ENCODE measurements at places on chromosomes 1 and 21.

DNA sequence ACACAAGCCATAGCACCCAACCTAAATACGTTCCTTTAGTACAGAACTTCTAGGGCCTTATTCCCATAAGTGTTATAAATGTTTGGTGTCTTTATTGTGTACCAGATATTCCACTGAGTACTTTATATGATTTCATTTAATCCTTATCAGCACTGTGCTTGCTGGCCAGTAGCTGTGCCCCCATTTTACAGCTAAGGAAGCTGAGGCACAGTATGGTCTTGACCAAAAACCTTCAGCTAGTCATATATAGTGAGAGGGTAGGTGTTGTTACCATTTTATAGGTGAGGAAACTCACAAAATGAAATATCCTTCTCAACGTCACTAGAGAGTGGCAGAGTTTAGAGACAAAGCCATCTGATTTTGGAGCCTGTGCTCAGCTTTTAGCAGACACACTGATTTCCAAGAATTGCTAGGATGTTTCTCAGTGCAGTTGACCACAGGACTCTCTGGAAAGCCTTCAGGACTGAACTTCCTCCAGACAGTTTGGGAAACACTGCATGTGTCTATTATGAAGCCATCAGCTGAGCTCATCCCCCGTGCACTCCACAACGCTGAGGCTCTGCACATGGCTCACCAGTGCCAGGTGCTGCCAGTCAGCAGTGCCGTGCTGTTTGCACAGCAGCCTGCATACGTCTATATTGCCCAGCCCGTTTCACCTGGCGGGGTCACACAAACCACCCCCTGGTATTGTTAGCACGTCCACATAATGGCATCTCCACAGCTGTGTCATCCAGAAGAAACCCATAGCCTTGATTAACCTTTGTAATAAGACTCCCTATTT is 15.4 kb downstream of the NPPA start:
- DNase-seq: no peak

DNA sequence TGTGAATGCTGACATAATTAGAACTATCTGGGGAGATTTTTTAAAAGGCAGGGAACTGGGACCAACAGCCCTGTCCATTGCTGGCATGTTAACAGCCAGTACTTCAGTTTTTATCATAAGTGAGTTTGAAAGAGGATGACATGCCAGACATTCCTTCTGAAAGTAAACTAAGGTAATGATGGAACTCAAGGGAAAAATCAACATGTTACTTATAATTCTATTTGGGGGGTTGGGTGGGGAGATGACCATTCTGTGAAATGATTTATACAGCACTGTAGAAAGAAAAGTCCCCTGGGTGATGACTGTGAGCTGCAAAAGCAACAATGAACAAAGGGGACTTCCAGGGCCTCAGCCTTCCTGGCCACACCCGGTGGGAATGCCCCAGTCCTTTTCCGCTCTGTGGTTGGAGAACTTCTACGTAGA is 5.4 kb upstream of the LAMC2 start:
- no peak for DNase-seq

GRCh38 chr1:231681006-231681405 is 54.4 kb downstream of the DISC1 start:
- no peak for DNase-seq

DNA sequence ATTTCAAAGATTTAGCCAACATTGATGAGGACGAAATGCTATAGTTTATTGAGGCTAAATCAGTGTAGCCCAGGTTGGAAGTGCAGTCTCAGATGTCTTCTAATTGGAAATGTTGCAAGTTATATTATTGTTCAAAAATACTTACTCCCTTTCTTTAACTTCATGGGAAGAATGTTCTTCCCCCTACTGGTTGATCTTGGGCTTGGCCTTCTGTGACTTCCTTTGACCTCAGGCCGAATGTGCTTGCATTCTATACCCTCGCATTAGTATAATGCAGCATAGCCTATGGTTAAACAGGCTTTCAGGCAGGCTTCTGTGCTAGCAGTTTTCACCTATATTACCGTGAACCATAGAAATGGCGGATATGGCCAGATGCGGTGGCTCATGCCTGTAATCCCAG is 77.3 kb downstream of the RPE65 start:
- no peak for DNase-seq

DNA sequence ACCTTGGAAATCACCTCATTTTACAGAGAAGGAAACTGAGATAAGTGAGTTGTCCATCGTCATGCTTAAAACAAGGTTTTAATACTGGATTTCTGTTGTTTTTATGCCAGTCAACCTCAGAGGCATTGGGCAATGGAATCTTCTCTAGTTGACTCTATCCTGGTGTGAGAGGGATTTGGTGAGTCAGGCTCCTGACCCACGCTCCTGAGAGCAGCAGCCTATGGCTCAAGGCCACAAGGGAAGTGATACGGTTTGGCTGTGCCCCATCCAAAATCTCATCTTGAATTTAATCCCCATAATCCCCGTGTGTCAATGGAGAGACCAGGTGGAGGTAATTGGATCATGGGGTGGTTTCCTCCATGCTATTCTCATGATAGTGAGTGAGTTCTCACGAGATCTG is 90.1 kb downstream of the TLR5 start:
- DNase-seq: no peak

DNA sequence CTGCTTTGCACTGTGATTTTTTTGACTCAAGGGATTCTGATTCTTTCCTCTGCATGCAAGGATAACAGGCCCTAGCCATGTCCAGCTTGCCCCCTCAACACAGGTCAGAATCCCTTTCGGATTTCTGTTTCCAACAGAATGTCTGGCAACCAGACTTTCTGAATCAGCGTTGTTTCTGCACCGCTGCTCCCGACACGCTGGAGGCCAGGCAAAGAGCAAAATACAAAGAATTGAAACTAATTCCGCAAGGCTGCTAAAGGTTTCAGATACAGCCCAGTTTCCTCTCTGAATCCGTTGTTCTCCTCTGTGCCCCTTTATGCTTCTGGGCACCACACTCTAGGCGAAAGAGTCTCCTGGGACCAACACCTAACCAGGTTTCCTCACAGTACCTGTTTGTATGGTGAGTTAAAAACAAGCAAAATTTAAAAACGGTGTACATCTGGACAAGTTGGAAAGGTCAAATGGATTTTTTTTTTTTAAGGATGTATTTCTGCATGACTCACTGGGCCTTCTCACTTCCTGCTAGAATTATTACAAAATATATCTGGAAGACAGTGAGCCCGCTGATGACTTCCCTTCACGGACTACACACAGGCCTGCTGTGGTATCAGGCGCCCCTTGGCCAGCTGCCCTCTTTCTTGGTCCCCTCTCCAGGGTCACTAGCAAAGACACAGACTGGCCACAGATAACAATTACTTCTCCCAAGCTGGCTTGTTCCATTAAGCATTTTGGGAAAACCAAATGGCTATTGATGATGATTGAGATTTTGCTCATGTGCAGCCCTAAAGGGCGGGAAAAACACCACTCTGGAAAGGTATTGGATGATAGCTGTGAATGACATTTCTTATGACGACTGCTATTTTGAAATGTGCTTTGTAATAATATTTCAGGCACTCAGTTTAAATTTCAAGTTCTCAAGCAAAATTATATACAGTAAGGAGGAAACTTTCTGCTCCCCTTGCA is 118.3 kb downstream of the TGFB2 start:
- no peak for DNase-seq

GRCh38 chr21:46248422-46248782 is 19.8 kb upstream of the LSS start:
- DNase-seq: no peak

GRCh38 chr1:80659161-80659560 is 1141.6 kb upstream of the ADGRL2 start:
- DNase-seq: no peak

All from activated naive CD8-positive, alpha-beta T cell treated with anti-CD3 and anti-CD28 coated beads, Interleukin-2, amount 50 U/mL, for 16 hours (primary cell).